Activated T-helper 2 cell treated with anti-CD3 and anti-CD28 coated beads, Interferon-gamma antibody, Interleukin-2, Interleukin-4, amounts not matched to agents 10 μg/mL and 5 μg/mL and 100 μg/mL, durations not matched to agents 14 hours and 24 hours and 36 hours (primary cell): ENCODE measurements at places on chromosomes 13 and 19. TPM values are rescaled to one million over a fixed set of nuclear protein-coding genes. Genes with fewer than 3 reads are reported as not detected.

DNA sequence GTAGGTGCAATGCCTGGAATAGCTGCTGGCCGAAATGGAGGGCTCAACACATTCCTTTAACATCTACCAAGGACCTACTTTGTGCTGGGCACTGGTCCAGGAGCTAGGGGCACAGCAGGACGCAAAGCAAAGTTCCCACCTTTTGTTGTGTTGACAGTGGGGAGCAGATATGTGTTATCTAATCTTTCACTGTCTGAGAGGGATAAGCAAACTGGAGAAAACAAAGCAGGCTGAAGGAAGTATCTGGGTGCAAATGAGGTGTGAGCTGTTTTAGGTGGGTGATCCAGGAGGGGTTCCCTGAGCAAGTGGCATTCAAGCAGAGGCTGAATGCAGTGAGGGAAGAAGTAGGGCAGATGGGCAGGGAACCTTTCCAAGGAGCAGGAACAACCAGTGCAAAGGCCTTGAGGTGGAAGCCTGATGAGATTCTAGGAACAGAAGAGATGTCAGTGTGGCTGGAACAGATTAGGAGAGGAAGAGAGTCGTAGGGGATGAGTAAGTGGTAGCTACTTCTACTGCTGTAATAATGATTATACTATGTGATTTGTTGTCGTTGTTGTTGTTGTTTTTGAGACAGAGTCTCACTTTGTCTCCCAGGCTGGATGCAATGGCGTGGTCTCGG, 2.2 kb upstream of the PLAUR start:
- no peak for DNase-seq
- H3K36me3 ChIP-seq, result peaks cover 12% of the 10 kb centered on the region
- H3K4me3 ChIP-seq, result no peak overlapping the region

DNA sequence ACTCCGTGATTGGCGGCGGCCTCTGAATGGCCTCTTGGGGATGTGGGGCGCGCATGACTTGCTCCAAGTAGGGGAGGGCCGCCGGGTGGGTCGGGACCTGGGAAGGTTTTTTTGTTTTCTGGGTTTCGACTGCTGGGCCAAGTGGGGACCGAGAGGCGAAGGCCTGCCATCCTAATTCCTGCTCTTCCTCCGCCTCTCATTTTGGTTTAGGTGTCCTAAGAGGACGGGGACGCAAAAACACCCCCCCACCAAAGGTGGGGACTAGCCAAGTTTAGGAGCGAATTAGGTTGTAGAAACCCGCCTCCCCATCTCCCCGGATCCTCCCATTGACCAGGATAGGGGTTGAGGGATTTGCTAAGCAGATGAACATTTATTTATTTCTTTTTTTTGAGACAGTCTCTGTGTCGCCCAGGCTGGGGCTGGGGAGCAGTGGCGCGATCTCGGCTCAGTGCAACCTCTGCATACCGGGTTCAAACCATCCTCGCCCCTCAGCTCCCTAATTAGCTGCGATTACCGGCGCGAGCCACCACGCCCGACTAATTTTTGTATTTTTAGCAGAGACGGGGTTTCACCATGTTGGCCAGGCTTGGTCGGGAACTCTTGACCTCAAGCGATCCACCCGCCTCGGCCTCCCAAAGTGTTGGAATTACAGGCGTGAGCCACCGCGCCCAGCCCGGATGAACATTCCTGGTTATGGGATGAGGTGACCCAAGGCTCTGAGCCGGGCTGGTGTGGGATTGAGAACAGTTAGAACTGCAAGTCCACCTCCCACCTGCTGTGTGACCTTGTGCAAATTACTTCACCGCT, 838 bp downstream of the PPP2R1A start:
- peaks cover 41% of the 10 kb centered on the region for H3K36me3 ChIP-seq
- H3K27ac ChIP-seq, result peak overlapping the region; percentile 99
- no peak for DNase-seq
- H3K4me1 ChIP-seq, result peaks cover 32% of the 10 kb centered on the region
- no peaks in the 10 kb centered on the region for H3K27me3 ChIP-seq
- H3K4me3 ChIP-seq, result peak overlapping the region; percentile 98

Gene ZNF44
- 8.6 and 8.7 TPM in 2 replicates for total RNA-seq

Gene ERVK3-1
- total RNA-seq, result 64.2 and 65.0 TPM in 2 replicates

Gene CCDC61
- 25.3 and 31.2 TPM in 2 replicates for total RNA-seq

Gene SLC6A16
- 1.3 and 2.2 TPM in 2 replicates for total RNA-seq

Gene FLT1
- total RNA-seq, result 29.9 and 32.4 TPM in 2 replicates

DNA sequence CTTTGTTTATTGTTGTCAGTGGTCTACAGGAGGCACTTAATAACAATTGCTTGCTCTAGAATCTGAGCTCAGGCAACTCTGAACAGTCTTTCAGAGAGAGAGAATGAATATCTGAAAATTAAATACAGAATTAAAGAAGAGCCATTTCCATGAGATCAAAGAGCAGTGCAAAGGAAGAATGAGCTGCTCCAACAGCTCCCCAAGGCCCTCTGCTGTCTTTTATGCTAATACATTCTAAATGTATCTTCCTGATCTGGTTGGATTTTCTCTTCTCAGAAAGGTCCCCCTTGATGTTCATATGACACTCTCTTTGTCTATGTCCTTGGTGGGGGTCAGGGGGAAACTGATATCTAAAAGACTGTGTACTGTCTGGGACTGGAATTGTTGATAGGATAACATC, 1029.6 kb downstream of the PCDH9 start:
- DNase-seq, result no peak
- no peak overlapping the region for H3K4me3 ChIP-seq
- no peaks in the 10 kb centered on the region for H3K27me3 ChIP-seq
- H3K36me3 ChIP-seq, result no peaks in the 10 kb centered on the region
- no peak overlapping the region for H3K27ac ChIP-seq
- H3K4me1 ChIP-seq, result no peaks in the 10 kb centered on the region

DNA sequence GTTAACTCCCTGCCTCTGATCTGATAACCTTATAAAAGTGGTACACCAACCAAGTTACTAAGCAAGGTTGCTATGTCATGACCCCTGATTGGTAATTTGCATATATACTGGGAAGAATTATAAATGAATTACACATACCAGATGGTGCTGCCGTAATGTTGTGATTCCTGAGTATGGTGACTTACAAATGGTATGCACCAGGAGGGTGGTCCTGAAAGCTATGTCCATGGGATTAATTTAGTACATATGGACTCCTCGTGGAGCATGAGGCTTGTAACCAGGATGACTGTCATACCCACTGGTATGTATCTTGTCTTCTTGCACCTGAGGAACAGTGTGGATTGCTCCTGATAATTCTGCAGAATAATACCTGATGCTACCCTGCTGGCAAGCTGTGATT, 240.6 kb downstream of the GPC6 start:
- no peak overlapping the region for H3K27ac ChIP-seq
- no peaks in the 10 kb centered on the region for H3K4me1 ChIP-seq
- H3K27me3 ChIP-seq, result no peaks in the 10 kb centered on the region
- H3K36me3 ChIP-seq, result no peaks in the 10 kb centered on the region

Gene TIMM29
- total RNA-seq, result 18.8 and 19.0 TPM in 2 replicates

DNA sequence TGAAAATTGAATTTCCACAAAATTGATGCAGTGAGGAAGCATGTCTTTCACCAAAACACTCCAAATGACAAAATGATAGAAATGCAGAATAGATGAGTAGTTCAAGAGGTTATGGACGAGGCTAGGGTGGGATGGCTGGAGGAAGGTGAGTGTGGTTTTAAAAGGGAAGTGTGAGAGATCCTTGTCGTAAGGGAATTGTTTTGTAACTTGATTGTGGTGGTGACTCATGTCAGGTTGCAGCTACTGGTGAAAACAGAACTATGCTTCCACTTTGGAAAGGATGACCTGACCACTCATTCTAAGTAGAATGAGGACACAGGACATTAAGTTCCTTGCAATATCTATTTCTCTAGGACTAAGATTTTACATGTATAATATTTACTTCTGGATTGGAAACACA, 345.7 kb downstream of the MTUS2 start:
- H3K36me3 ChIP-seq, result no peaks in the 10 kb centered on the region
- no peaks in the 10 kb centered on the region for H3K4me1 ChIP-seq
- H3K27me3 ChIP-seq, result no peaks in the 10 kb centered on the region
- no peak overlapping the region for H3K27ac ChIP-seq

DNA sequence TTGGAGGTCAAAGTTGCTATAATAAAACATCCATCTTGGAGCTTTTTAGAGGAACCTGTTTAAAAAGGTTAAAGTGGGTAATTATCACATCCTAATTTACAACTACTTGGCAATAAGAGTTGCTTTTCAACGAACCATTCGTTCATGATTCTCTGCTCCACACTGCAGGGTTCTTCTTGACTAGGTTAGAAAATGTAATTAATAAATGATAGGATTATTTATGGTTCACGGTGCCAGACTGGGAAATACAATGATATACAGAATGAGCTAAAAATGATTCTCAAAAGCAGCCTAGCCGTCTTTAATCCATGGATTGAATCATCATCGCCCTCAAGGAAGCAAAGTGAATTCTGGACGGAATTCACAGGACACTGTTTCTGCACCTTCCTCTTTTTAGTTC, 291.2 kb downstream of the TEX29 start:
- no peaks in the 10 kb centered on the region for H3K4me1 ChIP-seq
- no peaks in the 10 kb centered on the region for H3K36me3 ChIP-seq
- H3K27ac ChIP-seq, result no peak overlapping the region
- H3K27me3 ChIP-seq, result no peaks in the 10 kb centered on the region
- no peak for DNase-seq

GRCh38 chr13:32047793-32048192, 16.2 kb downstream of the FRY start:
- H3K4me3 ChIP-seq, result no peak overlapping the region
- no peaks in the 10 kb centered on the region for H3K27me3 ChIP-seq
- H3K36me3 ChIP-seq, result peaks cover 31% of the 10 kb centered on the region
- H3K27ac ChIP-seq, result peak overlapping the region; percentile 4

- peaks cover 2% of the 10 kb centered on the region for H3K4me1 ChIP-seq
- H3K4me3 ChIP-seq, result no peak overlapping the region
- no peak overlapping the region for H3K27ac ChIP-seq
- no peak for DNase-seq
- H3K27me3 ChIP-seq, result peaks cover 2% of the 10 kb centered on the region
Observed at GRCh38 chr19:7226739-7227138, 67.5 kb downstream of the INSR start.

DNA sequence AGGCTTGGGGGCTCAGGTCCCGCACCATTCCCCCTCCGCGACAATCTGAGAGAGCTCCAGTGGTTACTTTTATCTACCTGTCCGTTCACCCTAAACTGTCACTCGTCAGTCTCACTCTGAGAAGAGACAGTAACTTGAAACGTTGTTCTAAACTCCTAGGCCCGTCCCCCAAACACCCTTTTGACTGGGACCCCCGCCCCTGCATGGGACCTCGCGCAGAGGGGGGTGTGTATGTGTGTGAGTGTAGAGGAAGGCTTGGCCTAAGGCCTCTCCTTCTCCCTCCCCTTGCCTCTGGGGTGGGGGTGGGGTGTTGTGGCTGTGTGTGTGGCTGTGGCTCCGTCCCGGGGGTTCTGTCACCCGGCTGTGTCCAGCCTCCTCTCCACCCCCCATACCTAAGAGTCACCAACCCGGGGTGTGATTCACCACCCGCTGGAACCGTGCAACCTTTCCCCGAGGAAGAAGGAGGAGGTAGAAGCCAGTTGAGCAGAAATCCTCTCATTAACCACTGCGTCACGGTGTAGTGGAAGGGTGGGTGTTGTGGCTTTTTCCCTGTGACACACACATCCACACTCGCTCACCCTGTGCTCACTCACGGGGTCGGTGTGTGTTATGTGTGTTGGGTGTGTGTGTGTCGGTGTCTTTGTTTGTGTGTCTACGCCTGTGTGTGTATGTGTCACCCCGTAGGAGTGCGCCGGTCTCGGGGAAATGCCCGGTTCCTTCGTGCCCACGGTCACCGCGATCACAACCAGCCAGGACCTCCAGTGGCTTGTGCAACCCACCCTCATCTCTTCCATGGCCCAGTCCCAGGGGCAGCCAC, 2.4 kb downstream of the FOSB start:
- peak overlapping the region; percentile 91 for H3K27ac ChIP-seq
- H3K36me3 ChIP-seq, result peaks cover 38% of the 10 kb centered on the region
- peak overlapping the region; percentile 86 for H3K4me3 ChIP-seq
- H3K27me3 ChIP-seq, result peaks cover 46% of the 10 kb centered on the region

DNA sequence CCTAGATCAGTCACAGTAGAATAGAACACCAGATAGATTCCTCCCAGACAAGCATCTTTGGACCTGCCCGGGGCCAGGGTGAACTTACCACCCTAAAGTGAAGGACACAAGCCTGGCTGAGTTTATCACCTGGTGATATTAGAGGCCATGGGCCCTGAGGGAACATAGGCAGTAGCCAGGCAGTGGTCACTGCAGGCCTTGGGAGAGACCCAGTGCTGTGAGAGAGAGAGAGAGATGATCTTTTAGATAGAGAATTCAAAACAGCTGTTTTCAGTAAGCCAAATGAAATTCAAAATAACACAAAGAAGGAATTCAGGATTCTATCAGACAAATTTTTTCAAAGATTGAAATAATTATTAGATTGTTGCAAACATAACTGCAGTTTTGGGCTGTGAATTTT, 1679.9 kb downstream of the EFNB2 start:
- no peak overlapping the region for H3K27ac ChIP-seq
- DNase-seq, result no peak
- H3K4me3 ChIP-seq, result no peak overlapping the region
- H3K4me1 ChIP-seq, result no peaks in the 10 kb centered on the region

DNA sequence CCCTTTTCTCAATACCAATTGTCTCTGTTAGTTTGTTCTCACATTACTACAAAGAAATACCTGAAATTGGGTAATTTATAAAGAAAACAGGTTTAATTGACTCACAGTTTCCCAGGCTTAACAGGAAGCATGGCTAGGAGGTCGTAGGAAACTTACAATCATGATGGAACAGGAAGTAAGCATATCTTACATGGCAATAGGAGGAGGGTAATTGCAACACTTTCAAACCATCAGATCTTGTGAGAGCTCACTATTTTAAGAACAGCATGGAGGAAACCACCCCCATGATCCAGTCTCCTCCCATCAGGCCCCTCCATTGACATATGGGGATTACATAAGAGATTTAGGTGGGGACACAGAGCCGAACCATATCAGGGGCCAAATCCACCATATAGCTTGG, 1210.1 kb upstream of the SPRY2 start:
- no peaks in the 10 kb centered on the region for H3K4me1 ChIP-seq
- DNase-seq, result no peak
- H3K27me3 ChIP-seq, result no peaks in the 10 kb centered on the region

DNA sequence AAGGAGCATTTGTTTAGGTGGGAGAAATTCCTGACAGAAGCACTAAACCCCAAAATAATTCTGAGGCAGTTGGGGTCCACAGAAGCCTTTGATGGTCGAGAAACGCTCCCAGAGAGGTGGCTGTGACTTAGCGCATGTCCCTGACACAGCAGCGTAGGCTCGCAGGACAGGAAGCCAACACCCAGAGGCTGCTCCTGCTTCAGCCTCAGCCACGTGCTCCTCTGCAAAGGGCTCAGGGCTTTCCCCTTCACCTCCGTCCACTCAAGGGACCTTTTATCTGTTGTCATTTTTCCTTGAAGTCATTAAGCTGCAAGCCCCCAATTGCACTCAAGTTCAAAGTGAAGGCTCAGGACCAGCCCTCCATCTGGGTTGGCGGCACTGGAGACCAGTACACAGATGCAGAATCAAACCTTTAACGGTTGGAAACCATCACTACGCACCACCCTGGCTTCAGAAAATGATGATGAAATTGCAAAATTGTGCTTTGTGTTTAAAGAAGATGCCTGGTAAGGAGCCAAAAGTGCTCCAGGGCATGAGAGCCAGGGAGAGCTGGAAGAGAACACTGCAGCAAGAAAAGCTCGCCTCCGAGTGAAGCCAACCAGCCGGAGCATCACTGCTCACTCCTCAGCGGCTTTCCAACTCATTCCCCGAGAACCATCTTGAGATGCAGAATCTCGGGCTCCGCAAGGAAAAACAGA, 219.6 kb downstream of the RAP2A start:
- H3K27me3 ChIP-seq, result no peaks in the 10 kb centered on the region
- no peak overlapping the region for H3K27ac ChIP-seq
- no peaks in the 10 kb centered on the region for H3K36me3 ChIP-seq
- H3K4me1 ChIP-seq, result no peaks in the 10 kb centered on the region
- DNase-seq, result no peak
- no peak overlapping the region for H3K4me3 ChIP-seq

Gene PSENEN
- total RNA-seq, result 45.1 and 46.9 TPM in 2 replicates
